HFF-Myc (cell line): ENCODE measurements at places on chromosomes 6 and 20.

- DNase-seq: no peak
Measured at GRCh38 chr6:156884306-156884705, 107.1 kb downstream of the ARID1B start.

DNA sequence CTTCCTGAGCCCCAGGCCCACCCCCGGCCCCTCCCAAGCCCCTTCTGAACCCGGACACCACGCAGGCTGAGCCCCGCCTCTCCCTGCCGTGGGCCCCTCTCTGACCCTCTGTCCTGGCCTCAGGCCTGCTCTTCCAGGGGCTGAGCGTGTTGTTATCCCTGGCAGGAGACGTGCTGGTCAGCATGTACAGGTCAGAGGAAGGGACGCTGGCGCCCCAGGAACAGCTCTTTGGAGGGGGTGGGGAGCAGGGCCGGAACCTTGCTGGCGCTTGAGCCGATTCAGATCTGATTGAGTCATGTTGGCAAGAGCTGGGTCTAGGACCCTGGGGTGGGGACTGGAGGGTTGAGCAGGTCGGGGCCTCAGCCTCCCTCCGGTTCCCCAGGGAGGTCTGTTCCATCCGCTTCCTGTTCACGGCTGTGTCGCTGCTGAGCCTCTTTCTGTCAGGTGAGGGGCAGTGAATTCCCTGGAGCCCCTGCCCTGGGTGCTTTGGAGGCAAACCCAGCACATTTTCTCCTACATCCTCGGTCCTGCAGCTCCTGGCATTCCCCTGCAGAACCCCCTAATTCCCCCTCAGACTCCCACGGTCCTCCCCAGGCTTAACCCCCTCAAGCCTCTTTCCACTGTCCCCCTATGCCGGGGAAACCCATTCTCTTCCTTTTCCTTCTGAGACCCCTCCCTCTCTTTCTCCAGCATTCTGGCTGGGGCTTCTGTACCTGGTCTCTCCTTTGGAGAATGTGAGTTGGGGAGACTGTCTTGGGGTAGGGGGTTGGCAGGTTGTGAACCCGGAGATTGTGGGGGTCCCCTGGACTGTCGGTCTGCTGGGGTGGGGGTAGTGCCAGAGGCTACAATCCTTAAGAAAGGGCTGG, 2.0 kb downstream of the SPAG4 start:
- no peak for DNase-seq

DNA sequence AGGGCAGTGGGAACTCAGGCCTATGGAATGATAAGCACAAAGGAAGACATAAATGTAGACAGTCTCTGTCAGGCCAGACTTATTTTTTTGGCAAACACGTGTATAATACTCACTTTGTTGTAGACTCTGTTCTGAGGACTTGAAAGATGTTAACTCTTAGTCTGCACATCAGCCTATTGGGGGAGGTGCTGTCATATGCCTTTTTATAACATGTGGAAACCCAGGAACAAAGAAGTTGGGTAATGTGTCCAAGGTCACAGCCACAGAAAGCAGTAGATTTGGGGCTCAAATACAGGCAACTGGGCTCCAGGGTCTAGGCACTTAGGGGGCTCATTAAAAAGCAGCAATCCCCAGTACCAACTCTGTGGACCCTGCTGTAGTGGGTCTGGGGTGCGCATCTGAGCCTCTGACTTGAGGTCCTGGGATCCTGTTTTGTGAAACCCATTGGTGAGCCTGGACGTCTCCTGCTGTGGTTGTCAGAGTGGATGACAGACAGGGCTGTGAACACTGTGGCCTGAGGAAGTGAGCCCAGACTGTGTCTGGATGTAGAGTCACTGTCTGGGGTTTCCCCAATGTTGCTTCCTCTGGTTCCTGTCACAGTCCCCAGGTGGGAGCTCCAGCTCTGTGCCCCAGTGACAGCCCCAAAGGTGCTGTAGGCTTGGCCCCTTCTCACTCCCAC, 50.0 kb downstream of the CDH26 start:
- no peak for DNase-seq

- DNase-seq: no peak
Measured at GRCh38 chr6:23280437-23280836, 711.1 kb downstream of the HDGFL1 start.

DNA sequence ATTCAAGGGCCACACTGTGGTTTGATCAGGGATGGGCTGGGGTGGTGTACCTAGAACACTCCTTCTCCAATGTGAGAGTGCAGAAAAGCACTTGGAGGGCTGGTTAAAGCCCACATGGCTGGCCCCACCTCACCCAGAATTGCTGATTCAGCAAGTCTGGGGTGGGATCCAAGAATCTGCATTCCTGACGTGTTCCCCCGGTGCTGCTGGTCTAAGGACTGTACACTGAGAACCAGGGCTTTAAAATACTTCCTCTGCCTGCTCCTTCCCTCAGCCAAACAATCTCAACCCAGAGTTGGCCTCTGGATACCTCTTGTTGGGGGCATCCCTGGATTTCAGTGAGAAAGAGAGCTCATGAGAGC, 13.4 kb upstream of the OCSTAMP start:
- DNase-seq: no peak

GRCh38 chr20:53642196-53643030, 48.8 kb upstream of the ZNF217 start:
- DNase-seq: no peak

DNA sequence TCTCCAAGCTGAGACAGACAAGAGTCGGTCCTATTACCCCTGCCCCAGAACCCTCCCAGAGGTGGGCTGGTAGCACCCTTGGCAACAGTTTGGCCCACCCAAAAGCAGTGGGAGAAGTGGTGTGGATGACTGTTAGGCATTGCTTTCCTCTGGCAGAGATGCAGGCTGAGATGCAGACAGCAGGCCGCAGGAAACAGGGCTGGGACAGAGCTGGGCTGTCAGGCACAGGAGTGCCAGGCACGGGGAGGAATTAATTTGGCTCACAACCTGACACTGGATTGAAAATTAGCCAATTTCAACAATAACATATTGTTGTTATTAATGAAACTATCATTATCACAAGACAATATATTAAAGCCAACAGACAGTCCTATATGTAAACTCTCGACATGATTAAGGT, 15.7 kb upstream of the SIRT5 start:
- DNase-seq: no peak

DNA sequence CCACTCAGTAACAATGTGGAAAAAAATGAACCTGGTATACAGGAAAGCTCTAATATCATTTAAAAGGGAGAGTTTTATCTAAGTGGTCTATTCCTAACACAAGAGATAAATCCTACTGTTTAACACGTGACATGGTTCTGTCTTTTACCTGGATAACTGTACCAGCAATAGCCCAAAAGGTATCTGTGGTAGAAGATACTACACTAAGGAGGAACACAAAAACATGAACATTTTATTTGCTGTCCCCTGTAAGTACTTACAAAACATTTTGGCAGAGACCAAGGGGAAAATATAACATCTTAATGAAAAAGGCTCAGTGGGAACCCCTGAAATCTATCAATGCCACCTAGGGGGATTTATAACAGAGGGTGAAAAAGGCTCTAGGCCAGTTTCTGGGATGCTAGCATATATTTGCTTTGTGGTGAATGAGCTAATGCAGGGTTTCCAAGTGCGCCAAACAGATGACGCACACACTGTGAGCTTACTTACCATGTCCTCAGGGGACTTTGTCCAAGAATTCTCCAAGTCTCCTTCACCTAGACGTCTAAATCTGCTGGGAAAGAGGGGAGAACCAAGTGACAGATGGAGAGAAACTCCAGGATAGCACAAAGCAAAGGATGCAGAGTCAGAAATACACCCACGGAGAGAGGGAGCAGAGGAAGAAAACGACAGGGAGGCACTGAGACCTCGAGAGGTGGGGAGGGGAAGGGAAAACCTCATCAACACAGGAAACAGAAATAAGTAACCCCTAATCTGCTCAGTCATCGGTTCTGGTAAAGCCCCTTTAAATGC, 147.9 kb upstream of the PRND start:
- peak; percentile 61 for DNase-seq

DNA sequence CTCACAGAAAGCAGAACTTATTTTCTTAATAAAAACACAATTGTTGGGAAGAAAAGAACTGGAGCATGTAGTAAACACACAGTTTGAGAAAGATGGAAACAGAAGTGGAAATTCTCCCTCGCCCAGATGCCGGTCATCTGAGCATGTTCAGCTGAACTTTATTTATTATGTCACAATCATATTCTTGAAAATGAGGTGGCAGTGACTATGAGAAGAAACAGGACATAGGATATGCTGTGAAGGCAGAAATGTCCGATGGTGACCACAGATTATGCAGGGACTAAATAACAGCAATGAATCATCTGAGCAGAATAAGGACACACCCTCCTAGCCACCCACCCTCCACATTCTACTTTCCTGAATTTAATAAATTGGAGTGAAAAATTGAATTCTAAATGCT, 425.3 kb upstream of the NOX3 start:
- DNase-seq: no peak

DNA sequence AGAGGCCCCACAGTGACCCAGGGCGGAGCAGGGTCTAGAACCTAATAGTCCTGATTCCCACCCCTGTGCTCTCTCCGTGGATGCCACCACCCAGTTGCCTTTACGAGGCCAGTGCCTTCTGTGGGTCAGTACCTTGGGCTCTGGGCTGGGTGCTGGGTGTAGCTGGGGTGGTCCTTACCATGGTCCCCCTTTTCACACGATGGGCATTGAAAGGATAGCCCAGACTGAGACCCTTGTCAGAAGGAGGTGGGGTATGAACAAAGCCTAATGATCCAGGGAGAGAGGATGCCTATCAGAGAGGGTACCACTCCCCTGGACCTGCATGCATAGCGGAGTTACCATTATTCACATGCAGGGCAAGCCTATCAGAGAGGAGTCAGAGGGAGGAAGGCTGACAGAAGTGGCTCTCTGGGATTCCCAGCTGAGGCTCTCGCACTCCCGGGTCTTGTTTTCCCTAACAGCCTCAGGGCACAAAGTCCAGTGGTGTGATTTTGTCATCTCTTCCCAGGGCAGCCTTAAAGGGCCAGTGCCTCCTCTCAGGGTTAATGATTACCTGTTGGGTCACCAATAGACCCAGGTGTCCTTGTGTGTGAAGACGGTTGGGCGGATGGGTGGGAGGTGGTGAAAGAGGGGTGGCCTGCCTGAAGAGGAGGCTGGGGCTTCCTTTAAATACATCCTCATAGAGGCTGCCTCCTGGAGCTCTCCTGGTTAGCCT, 36.2 kb downstream of the VEGFA start:
- DNase-seq: no peak

DNA sequence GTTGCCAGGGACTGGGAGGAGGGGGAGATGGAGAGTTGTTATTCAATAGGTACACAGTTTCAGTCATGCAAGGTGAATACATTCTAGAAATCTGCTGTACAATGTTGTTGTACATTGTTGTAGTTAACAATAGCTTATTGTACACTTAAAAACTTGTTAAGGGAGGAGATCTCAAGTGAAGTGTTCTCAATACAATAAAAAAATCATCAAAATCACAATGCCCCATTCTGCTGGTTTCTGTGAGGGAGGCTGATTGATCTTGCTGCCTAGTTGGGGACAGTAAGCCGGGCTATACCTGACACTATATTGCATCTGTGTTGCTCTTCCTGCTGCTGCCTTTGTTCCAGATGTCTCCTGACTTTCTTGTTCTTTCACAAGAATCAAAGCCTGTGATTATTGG, 232.1 kb downstream of the LRFN2 start:
- no peak for DNase-seq

GRCh38 chr20:63066506-63067265, 59.9 kb upstream of the BHLHE23 start:
- no peak for DNase-seq

- DNase-seq: no peak
Measured at GRCh38 chr20:57680131-57680716, 29.6 kb downstream of the PMEPA1 start.

GRCh38 chr6:84549917-84550316, 214.5 kb downstream of the TBX18 start:
- DNase-seq: no peak

- DNase-seq: no peak
Measured at GRCh38 chr20:2697768-2698167, 5.2 kb downstream of the EBF4 start.

- no peak for DNase-seq
Measured at GRCh38 chr6:102488729-102489128, 1095.2 kb downstream of the GRIK2 start.

DNA sequence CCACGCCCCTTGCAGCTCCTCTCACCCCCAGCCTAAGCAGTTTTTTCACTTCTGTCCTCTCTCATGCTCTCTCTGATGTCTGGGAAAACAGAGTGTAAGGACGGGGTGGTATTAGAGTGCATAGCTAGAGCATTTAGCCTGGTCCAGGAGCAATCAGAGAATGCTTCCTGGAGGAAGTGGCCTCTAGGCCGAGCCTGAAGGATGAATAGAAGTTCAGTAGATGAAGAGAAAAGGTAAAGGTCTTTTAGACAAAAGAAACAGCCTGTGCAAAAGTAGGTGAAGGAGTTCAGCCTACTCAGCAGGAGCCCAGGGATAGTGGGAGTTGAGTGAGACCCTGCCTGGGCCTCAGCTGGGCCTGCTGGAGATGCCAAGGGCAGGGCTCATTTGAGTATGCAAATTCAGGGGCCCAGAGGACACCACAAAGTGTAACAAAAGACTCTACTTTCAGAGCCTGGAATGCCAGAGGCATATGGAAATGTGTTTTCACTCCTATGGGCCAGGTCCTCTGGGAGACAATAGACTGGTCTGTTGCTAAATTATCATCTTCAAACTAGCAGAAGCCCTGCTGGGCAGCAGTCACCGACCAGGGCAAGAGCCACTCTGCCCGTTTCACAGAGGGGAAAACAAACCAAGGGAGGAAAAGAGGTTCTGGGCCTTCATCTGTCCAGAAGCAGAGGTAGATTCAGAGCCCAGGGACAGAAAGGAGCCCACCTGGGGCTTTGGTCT, 19.7 kb upstream of the TM9SF4 start:
- DNase-seq: no peak

GRCh38 chr6:158006821-158007570, 25.3 kb downstream of the SYNJ2 start:
- DNase-seq: no peak

DNA sequence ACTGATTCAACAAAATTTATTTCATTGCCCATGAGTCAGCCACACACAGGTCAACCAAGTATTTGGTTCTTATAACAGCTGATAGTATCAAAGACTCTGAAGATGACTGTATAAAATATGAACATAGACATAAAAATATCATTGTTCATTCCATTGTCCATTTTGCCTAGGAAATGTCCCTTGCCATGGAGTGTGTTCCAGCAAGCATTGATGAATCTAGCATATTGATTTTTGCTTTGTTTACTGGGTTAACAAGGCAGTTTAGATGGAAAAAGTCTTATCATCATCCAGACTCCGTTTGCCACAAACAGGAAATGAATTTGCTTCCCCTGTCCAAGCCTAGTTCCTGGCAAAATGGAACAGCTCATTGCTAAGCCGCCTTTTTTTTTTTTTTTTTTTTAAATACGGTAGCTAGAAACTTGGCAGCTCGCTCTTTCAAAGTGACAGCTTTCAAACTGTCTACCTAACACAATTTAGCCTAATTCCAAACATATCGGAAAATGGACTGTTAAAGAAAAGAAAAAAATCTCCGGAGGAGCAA, 7.5 kb downstream of the F13A1 start:
- DNase-seq: no peak
